Adipocyte (in vitro differentiated cells): ENCODE measurements at places on chromosomes 13 and 19.
A peak's percentile ranks its signal among the peaks of the same experiment; 100 is the strongest.

- no peak for DNase-seq
Observed at GRCh38 chr13:112057736-112058518, 9.0 kb upstream of the SOX1 start.

DNA sequence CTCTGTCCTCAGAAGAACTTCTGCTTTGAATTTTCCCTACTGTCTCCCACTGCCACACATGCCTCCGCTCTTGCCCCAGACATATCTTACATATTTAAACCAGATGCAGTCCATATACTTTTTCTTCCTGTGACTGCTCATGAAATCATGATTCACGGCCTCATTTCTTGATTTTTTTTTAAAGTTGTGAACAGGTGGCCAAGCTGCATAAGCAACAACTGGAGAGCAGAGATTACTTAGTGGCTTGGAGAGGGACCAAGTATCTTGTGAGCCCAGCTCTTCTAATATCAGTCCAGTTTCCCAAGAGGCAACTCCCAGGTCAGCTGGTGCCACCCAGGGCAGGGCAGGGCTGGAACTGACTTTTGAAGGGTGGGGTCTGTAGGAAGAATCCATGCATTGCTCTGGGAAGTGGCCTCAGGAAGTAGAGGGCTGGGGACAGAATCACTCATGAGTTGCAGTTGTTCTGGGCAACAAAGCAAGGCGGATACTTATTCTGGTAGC, 152.4 kb downstream of the LMO7 start:
- peak; percentile 87 for DNase-seq

DNA sequence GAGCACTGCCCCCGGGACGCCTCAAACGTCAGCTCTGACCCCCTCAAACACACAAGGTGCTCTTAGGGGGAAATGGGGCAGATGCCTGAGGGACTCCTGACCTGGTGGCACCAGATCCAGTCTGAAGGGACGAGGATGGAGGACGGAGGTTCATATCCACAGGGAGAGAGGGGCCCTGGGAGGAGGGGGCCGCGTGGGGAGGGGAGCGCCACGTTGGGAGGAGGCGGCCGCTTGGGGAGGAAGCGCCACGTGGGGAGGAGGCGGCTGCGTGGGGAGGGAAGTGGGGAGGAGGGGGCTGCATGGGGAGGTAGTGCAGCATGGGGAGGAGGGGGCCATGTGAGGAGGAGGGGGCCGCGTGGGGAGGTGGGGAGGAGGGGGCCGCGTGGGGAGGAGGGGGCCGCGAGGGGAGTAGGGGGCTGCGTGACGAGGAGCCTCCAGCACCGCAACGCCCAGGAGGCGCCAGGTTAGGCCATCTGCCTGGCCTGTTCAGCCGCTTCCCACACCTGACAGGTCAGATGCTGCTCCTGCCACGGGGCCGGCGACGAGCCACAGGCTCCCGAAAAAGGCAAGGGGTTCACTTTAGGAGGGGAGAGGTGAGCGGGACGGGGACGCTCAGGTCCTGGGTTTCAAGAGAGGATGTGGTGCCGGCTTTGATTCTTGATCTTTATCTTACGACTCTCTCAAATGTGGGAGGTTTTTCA, 36.7 kb upstream of the C13orf46 start:
- no peak for DNase-seq

DNA sequence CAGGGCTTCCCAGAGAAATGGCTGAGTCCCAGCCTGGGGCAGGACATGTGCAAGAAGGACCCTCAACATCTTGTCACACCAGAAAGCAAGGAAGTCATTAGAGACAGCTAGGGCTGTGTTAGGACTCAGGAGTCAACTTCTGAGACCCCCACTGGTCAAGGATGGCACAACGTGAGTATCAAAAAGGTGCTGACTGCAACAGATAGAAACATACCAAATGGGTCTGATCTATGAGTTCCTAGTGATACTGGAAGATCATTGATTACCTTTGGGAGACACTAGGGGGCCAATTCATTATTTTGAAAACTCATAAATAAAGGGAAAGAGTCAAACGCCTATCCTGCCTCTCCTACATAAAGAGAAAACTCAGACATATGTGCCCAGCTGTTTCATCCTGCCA, 73.5 kb upstream of the GJB6 start:
- no peak for DNase-seq

DNA sequence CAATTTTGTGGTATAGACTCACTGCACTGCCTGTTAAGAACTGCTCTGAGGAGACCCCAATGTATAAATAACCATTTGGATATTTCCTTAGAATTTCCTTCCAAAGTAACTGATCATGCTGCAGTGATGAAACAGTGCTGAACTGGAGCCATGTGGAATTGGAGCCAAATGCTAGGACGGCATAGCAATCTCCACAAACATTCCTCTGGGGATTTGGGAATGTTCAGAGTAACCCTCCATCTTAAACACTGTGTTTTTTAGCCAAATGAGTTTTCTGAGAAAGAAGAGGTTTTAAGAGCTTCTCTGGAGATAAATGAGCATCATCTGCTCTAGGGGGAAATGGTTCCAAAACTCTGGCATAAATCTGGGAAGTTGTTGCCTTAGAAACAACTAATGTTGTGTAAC, 98.2 kb downstream of the OLFM4 start:
- peak; percentile 39 for DNase-seq

GRCh38 chr13:50783717-50784290, 59.7 kb downstream of the DLEU7 start:
- no peak for DNase-seq

- DNase-seq = no peak
Observed at GRCh38 chr19:12936582-12936981, 1.8 kb upstream of the CALR start.
